Esophagus muscularis mucosa (tissue), 4 donors: ENCODE measurements at places on chromosomes 5 and 9.

GRCh38 chr5:141633871-141634561 is 2.6 kb downstream of the HDAC3 start:
- peak; percentile 21 for DNase-seq

GRCh38 chr9:82722051-82722450 is 340.9 kb downstream of the RASEF start:
- DNase-seq = no peak

DNA sequence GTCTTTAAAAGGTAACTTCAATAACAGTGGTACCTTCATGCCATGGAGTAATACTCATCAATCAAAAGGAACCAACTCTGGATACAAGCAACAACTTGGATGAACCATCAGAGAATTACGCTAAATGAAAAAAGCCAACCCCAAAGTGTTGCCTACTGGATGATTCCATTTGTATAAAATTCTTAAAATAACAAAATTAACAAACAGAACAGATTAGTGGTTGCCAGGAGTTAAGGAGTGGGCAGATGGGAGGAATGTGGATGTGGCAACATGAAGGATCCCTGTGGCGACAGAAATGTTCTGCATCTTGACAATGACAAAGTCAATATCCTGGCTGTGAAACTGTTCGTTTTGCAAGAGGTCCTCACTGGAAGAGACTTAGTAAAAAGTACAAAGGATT is 50.5 kb downstream of the SPTLC1 start:
- no peak for DNase-seq

DNA sequence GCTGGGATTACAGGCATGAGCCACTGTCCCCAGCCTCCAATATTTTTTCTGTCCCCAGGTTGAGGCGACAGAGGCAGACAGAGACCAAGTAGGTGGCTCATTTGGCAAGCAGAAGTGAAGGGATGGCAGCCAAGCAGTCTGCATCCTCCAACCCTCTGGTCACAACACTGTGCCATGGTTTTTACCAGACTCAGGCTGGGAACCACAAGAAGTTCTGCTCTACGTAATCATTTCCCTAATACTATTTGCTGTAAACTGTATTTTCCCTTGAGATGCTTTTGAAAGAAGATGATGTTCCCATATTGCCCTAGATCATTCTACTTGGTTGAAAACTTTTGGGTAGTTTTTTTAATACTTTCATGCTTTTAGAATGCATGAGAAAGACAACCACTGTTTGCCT is 40.5 kb downstream of the PTTG1 start:
- no peak for DNase-seq

GRCh38 chr9:129745200-129745599 is 7.6 kb downstream of the PTGES start:
- no peak for DNase-seq

GRCh38 chr9:27145143-27145542 is 36.1 kb downstream of the TEK start:
- DNase-seq = no peak

DNA sequence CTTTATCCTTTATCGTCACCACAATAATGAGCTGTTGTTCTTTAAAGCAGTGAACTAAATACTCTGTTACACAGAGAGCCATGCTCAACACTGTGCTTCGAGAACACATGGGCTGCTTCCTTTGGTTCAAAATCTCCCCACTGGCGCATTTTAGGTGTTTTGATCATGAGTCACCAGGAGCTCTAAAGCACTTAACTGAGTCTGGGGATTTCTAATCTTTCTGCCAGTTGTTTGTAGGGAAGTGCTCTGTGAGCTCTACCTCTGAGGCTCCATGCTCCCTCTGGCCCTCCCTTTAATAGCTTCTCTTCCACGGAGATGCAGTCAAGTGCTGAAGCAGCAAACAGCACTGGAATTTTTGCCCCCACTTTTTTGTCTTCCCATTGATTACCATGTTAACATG is 17.0 kb downstream of the ERAP2 start:
- DNase-seq = no peak

- DNase-seq = no peak
Observed at GRCh38 chr9:89985068-89985467, 380.3 kb downstream of the GADD45G start.

DNA sequence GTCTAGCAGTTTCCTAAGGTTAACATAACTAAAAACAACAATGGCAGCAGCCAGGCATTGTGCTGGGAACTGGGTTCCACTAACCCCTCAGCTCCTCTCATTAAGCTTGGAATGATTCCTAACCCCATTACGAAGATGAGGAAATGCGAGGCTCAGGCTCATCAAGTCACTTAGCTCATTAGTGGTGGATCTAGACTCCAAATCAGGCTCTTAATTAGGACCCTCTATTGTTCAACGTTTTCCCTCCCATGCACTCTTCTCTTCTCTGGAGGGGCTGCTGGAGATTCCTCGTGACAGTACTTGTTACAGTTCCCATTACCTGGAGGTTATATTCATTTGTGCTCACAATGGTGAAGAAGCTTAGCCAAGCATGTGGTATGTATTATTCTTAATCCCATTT is 6.5 kb downstream of the TAS2R1 start:
- DNase-seq = no peak

DNA sequence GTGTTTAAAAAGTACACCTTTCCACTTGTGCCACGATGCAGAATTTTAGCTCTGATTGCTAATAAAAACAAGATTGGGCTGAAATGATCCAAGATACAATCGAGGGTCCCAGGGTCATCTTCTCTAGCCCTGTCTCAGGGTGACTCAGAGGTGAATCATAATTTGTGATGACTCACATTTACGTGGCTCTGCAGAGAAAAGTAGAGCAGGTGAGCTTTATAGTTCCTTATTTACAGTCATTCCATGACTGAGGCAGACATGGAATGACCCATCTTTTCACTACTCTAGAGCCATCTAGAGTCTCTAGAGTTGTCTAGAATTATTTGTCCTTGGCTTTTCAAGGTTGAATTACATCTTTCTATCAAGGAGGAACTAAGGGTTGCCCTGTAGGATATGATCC is 155.2 kb downstream of the GAS1 start:
- no peak for DNase-seq

GRCh38 chr5:179608131-179608581 is 15.3 kb downstream of the HNRNPH1 start:
- no peak for DNase-seq

DNA sequence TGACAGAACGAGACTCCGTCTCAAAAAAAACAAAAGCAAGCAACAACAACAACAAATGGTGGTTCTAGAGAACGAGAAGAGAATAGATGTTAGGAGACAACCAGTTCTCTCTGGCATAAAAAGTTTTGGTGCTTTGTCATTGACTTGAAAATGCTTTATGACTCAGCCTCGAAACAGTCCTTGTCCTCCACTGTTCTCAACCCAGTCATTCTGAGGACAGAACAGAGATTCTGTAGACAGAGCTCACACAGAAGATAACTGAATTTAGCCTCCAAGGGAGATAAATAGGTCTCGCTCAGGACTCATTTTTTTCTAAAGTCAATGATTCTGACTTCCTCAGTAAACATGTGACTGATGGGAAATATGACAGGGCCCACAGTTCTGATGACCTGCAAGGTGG is 76.0 kb upstream of the FSTL4 start:
- DNase-seq = no peak

DNA sequence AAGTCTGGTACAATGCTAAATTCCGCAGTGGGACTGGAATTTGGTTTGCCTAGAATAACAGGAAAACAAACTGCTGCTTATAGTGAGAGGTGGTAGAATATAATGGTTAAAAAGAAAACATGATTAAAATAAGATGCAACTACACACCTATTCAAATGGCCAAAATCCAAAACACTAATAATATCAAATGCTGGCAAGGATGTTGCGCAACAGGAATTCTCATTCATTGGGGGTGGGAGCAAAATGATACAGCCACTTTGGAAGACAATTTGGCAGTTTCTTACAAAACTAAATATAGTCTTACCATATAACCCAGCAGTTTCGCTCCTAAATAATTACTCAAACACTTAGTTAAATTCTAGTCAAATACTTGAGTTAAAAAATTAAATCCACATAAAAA is 50.8 kb upstream of the TPD52L3 start:
- no peak for DNase-seq

- no peak for DNase-seq
Observed at GRCh38 chr9:131308906-131309529, 19.5 kb downstream of the PLPP7 start.

DNA sequence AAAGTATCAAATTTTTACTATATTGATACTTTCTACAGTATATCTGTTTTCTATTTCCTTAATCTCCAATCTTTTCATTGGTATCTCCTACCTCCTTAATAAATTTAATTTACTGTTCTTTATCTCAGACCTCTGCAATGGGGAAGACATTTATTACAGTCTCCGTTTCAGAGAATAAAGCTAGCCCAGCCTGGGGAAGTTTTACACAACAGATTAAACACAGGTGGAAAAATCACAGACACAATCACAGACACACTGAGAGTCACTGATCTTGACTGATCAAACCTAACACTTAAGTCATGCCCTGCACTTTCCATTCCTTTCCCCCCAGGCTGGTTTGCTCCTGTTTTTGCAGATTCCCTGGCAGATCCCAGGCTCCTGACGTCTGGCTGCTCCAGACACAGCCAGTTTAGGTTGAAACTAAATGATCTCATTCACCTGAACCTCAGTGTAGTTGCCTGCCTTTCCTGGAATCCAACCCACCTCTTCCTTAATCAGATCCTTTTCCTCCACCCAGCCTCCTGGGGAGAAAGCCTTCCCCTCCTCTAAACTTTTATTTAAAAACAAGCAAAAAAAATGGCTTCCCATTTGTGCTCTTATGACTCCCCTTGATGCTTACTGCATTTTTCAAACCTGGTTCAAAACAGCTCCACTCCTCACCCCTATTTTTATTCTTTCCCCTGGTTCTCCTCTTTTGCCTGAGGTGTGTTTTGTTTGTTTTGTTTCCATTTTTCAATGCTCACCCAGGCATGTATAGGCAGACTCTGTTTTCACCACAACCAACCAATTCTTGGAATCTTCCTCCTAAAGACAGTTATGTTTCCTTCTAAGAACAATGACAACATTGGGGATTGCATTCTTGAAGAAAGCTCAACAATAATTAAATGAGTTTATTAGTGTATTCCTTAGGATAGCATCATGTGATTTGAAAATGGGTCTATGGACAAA is 29.5 kb upstream of the OSMR start:
- DNase-seq = no peak

DNA sequence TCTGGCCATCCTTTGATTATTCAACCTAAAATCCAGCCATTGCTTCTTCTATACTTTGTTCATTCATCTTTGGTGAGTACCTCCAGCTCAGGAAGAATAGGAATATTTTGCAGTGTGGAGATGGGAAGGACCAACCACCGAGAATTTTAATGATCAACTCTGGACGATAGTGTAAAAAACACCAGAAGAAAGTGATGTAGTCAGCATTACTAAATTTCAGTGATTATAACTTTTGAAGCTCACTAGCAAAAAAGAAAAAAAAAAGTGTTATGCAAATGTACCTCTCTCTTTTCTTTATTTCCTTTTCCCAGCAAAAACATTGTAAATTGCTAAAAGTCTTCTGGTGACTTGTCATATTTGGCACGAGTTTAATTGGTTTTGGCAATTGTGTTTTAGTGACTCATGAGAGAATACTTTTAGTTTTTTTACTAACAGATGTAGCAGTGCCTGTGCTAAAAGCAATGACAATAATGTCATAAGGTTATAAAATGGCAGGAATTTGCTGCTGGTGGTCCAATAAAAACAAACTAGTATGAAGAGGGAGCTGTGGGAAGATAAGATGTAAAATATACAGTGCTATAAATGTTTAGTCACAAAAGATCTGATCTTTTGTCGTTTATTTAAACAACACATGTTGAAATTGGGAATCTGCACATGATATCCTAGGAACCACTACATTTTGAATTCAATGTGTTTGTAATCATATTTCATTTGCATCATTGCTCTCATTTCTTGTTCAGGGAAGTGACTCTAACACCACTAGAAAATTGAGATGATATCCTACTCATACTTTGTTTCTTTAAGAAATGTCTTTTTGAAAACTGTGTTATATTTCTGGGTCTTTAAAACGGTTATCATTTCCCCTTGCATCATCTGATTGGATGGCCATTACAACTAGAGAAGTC is 81.3 kb upstream of the ERCC6L2 start:
- DNase-seq = no peak

DNA sequence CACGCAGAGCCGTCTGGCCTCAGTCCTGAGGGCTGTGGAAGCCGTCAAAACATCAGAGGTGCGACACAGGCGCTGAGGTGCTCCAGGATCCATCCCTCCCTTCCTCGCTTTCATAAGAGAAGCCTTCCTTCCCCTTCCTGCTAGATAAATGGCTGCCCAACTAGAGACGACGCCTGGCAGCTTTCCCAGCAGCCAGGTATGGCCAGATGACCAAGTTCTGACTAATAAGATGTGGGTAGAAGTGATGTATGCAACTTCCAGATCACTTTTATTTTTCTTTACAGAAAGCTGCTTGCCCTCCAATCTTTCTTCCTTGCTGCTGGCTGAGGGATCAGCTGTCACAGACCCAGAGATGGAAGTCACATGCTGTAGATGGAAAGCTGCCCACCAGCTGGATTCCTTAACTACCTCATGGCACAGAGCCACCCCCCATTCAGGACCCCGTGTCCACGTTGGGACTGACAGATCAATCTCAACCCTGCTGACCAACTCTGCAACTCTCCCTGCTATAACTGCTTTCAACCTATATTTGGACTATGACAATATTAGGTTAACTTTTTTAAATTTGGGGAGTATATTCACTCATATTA is 8.8 kb downstream of the MAPK9 start:
- peak; percentile 55 for DNase-seq

GRCh38 chr5:122967625-122968024 is 68.9 kb downstream of the PPIC start:
- no peak for DNase-seq

DNA sequence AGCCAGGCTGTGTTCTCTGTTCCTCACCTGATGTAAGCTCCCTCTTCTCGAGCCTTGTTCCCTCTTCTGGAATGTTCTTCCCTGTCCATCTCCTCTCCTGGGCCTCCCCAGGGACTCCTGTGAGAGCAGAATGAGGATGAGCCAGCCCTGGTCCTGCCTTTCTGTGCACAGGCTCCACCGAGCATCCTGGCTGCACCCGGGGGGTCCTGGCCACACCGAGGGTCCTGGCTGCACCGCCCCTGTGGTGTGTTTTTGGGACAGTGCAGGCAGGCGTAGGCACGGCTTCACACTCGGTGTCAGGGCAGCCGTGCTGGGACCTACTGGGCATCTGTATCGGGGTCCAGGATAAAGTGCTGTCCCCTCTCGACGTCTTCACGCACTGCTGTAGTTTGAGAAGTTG is 17.8 kb downstream of the FBXW5 start:
- DNase-seq = no peak

DNA sequence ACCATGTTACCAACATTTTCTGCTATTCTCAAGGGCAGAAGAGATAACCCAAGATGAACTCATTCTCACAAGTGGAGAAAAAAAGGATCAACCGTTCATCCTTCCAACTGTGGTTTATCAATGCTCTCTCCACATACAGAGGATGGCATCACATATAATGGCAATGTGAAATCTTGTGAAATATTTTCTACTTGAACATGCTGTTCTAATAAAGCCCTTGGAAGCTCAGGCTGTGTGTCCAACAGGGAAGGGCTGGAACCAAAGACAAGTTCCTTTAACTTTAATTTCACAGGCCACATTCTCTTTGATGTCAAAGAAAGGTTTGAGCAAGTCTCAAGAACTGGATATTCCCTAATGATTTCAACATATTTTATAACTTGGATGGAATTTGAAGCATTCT is 230.5 kb downstream of the SPOCK1 start:
- DNase-seq = no peak
